AG20443 (cell line): ENCODE measurements at places on chromosomes 11 and 22.

DNA sequence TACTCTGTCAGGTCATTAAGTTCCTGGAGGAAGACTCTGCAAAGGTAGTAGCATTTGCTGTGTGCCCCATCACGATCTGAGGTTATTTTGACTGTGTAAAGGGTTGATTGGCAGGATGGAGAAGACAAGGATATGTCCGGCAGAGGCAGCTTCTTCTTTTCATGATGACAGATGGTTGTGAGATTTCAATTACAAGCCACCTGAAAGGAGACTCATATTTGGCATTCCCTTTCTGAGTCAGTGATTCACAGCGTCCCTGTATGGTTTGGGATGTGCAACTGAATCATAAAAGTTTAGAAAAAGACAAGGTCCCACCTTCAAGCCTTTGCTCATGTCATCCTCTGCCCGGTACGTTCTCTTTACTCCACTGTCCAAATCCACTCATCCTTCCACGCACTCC, 113.4 kb downstream of the MTNR1B start:
- DNase-seq, result no peak

DNA sequence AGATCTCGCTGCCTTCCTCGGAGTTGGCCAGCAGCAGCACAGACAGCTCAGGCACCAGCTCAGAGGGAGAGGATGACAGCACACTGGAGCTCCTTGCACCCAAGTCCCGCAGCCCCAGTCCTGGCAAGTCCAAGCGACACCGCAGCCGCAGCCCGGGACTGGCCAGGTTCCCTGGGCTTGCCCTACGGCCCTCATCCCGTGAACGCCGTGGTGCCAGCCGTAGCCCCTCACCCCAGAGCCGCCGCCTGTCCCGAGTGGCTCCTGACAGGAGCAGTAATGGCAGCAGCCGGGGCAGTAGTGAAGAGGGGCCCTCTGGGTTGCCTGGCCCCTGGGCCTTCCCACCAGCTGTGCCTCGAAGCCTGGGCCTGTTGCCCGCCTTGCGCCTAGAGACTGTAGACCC, 6.4 kb downstream of the PLA2G3 start:
- DNase-seq, result no peak

- DNase-seq, result no peak
These were observed 27.4 kb upstream of the GSTP1 start for GRCh38 chr11:67556244-67556643.

- DNase-seq, result no peak
These were observed 14.0 kb upstream of the SLC43A3 start for GRCh38 chr11:57440744-57441414.

DNA sequence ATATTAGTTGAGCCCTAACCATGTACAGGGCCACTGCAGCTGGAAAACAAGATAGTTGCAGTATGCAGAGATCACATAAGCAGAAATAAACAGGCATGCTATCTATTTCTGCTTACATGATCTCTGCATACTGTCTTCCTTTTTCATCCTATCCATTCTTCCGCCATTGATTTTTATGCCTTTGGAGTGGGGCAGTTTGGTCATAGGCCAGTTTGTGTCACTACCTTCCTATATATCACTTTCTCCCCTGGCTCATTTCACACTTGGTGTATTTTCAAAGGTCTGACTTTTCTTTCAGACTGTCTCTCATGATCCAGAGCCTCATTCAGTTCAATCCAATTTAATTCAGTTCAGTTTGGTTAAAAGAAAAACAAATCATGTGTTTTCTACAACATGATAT, 829.6 kb downstream of the KCNA4 start:
- no peak for DNase-seq

DNA sequence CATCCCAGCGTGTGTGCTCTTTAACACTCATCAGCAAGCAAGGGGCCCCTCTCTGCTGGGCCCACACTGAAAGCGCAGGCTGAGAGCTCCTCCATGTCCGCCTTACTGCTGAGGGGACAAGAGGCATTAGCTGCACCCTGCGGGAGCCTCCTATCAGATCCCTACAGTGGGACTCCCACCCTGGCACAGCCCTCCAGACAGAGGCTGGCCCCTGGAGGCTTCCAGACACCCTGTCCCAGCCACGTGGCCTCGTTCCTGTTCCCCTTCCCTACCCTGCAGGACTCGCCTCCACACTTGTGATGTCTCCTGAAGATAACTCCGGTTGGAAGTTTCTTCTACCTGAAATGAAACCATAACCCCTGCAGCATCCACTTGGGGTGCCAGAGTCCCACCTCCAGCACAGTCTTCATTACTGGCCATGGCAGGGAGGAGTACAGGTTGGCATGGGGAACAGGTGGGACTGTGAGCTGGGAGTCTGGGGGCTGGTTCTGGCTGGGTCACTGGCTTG, 5.0 kb upstream of the SH3BP1 start:
- DNase-seq, result no peak

- no peak for DNase-seq
These were observed 1.8 kb upstream of the SERPIND1 start for GRCh38 chr22:20771918-20772625.

DNA sequence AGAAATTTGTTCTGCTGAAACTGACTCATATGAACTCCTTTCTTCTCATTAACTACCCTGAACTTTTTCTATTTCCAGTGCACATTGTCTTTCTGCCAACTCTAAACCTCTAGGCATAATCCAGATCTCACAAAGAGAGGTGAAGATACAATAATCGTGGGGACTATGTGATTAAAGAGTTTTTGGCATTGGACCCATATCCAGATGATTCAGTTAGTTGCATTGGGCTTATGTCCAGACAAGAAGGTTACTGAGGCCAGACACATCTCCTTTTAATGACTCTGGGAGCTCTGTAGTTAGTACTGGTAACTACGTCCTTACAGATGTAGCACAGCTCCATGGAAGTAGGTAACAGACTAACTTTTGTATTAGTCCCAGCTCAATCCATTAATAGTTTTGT, 273.0 kb downstream of the CASP12 start:
- DNase-seq, result no peak

- no peak for DNase-seq
These were observed 82.2 kb downstream of the DEPDC5 start for GRCh38 chr22:31836010-31836409.

- no peak for DNase-seq
These were observed 9.3 kb downstream of the TMEM132A start for GRCh38 chr11:60933416-60934123.

DNA sequence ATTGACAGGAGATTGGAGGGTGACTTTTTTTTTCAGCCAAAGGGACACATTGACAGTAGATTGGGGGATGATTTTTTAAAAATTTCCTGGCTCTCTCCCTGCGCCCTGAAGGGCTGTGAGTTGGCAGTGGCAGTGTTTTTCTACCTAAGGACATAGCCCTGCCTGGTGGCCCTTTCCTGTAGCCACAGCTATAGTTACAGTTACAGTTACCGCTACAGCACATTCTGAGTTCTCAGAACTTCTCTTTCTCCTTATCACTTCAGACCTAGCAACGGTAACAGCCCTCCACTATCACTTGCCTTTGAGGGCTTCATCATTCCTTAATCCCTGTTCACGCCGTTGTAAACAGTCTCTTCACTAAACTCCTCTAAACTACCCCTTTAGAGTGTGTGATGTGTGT, 684 bp downstream of the MRGPRX2 start:
- DNase-seq, result no peak

DNA sequence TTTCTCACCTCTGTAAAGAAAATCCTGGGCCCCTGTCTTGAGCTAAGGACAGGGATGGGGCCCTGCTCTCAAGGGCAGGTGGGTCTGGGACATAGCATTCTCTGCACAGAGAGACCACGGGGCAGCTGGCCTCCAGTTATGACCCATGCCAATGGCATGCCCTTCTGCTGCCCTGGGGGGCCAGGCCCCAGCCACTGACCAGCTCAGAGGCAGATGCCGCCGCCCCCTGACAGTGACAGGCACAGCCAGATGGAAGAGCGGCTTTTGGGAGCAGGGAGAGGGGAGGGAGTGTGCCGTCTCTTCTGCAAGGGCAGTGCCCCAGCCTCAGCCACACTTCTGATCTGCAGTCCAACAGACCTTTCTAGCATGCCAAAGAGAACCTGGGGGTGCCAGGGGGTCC, 114.8 kb upstream of the NAV2 start:
- DNase-seq, result no peak
